ENCODE measurements at places on chromosomes 3 and 15.

- DNase-seq = no peak
These were observed 29.6 kb downstream of the SPG21 start for GRCh38 chr15:64960153-64960552.

- no peak for DNase-seq
These were observed 51.4 kb downstream of the SH3BP5 start for GRCh38 chr3:15280853-15281532.

DNA sequence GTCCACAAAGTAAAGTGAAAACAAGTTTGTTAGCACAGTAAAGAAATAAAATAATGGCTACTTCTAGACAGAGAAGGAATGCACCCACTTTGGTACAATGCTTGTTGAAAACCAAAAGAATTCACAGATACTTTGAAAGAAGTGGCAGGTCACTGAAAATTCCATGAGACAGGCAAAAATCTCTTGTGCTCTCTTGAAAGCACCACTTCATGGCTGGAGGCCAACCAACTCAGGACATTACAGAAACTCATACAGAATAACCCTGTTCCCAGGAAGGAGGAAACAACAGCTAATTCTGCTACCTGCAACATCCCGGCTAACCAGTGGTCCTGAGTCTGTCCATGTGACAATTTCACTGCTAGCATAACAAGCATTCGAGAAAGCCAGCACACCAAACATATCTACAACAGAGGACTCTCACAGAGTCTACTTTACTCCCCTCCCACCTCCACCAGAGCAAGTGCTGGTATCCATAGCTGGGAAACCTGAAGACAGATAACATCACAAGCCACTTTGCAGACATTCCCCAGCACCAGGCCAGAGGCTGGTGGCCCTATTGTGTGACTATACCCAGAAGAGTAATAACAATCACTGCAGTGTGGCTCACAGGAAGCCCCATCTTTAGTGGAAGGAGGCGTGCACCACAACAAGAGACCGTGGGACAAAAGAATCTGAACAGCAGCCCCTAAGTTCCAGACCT is 255.3 kb upstream of the SLITRK3 start:
- no peak for DNase-seq

DNA sequence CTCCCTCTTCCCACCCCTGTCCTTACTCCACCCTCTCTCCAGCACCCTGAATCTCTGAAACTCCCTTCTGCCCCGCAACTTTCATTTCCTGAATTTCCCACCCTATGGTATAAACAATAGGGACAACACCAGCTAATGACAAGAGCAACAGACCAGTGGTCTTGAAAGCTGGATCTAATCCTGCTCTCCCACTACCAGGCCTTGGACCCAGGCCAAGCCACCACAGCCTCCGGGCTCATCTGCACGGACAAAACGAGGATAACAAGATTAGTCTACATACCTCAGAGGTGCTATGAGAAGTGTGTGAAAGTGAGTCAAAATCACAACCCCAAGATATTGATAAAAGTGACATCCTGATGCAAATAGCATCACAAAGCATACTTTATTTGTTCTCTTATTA is 128.6 kb downstream of the ERC2 start:
- no peak for DNase-seq

All from T follicular helper cell (primary cell).